ENCODE measurements at places on chromosomes 12 and 14.

GRCh38 chr12:86613311-86613710 lies 357.1 kb upstream of the MGAT4C start:
- no peak for DNase-seq

GRCh38 chr12:84329938-84330337 lies 582.7 kb downstream of the SLC6A15 start:
- DNase-seq: no peak

DNA sequence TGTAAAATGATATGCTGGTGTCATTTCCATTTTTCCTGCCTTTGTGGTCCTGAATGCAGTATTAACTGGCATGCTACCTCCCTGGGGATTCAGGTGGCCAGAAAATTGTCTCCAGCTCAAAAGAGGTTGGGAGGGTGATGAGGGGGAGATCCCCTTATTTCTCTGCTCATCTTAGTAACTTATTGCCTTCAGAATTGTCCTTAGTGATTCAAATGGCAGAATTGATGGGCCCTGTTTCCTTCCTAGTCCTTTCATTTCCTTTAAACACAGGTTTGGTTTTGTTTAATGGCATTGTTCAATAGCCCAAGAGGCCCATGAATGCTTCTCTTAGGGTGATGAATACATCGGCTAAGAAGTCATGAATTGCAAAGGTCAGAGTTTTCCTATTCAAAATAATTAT lies 207.0 kb downstream of the SLC41A2 start:
- no peak for DNase-seq

DNA sequence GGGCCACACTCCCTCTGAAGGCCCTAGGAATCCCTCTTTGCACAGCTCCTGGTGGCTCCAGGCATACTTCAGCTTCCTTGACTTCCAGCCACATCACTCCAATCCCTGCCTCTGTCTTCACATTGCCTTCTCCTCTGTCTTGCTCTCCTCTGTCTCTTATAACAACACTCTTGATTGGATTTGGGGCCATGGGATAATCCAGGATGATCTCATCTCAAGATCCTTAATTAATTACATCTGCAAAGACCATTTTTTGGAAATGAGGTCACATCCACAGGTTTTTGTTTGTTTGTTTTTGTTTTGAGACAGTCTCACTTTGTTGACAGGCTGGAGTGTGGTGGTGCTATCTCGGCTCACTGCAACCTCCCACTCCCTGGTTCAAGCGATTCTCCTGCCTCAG lies 88.7 kb downstream of the TMTC1 start:
- no peak for DNase-seq

GRCh38 chr14:36443374-36443773 lies 76.7 kb downstream of the NKX2-1 start:
- DNase-seq: no peak

GRCh38 chr12:67748743-67749040 lies 100.1 kb downstream of the DYRK2 start:
- DNase-seq: no peak

GRCh38 chr14:94043111-94043755 lies 17.1 kb downstream of the OTUB2 start:
- no peak for DNase-seq

DNA sequence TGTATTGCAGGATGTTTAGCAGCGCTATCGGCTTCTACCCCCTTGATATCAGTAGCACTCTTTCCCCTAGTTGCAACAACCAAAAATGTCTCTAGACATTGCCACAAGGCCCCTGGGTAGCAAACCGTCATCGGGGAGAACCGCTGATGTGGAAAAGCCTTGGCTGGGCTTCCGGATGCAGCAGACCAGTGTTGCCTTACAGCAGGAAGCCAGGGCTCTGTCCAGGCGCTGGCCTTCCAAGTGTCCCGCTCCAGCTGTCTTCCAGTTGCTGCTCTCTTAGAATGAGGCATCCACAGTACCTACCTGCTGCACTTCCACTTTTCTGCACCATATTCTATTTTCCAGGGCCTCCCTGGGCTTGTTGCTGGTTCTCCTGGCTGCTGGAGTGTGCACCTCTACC lies 22.6 kb upstream of the SLC10A1 start:
- DNase-seq: no peak

DNA sequence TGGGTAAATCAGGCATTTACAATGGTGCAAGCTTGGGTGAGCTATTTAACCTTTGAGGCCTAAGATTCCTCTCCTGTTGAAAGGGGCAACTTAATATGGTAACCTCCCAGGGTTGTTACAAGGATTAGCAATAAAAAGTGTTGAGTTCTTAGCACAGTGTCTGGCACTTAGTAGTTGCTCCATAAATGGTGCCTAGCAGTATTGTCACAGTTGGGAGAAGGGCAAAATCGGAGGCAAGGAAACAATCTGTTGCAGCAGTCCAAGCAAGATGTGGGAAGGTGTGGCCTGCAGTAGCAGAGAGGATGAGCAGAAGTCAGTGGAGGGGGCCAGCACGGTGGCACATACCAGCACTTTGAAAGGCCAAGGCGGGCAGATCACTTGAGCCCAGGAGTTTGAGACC lies 7.3 kb upstream of the SP7 start:
- DNase-seq: no peak

Data from activated effector memory CD4-positive, alpha-beta T cell treated with Interleukin-2 at 50 U/mL for 16 hours (primary cell).